ENCODE measurements at places on chromosomes 13 and 19.

DNA sequence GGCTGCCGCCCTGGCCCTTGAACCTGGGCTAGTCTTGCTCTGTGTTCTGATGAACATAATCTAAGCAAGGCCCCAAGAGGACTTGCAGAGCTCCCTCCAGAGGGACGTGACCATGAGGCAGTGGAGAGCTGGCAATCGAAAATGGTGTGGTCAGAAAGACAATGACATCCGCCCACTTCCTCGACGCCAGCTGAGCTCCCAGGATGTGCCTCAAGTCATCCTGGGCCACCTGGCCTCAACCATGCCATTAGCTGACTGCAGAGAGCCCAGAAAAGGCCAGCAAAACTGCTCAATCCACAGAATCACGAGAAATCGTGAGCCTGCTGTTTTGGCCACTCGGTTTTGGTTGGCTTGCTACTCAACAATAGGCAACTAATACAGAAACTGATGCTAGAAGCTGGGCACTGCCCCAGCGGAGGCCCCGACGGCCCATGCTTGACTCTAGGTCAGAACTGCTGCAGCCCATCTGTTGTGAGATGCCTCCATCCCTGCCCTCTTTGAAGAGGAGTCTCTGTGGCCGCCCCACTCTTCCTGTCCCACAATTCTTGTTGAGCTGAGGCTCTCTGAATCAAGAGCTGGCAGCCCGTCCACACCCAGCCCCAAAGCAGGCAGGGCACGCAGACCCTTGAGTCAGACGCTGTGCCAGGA lies 53.3 kb downstream of the STK24 start:
- DNase-seq = no peak

DNA sequence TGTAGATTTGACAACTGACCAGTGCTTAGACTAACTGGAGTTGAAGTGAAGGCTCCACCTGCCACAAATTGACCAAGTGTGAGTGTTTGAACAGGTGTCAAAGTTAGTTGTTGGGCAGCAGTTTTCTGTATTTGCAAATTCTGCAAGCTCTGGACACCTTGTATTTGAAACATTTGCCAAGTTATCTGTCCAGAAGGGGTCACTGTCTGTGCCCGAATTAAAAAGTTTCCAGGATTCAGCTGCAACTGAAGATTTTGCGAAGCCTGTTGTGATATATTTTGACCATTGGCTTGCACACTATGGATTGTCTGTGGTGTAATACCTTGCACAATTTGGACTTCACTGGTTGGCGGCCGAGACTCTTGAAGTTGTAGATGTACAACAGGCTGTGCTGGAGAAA lies 1690.7 kb downstream of the SLITRK5 start:
- DNase-seq = no peak

DNA sequence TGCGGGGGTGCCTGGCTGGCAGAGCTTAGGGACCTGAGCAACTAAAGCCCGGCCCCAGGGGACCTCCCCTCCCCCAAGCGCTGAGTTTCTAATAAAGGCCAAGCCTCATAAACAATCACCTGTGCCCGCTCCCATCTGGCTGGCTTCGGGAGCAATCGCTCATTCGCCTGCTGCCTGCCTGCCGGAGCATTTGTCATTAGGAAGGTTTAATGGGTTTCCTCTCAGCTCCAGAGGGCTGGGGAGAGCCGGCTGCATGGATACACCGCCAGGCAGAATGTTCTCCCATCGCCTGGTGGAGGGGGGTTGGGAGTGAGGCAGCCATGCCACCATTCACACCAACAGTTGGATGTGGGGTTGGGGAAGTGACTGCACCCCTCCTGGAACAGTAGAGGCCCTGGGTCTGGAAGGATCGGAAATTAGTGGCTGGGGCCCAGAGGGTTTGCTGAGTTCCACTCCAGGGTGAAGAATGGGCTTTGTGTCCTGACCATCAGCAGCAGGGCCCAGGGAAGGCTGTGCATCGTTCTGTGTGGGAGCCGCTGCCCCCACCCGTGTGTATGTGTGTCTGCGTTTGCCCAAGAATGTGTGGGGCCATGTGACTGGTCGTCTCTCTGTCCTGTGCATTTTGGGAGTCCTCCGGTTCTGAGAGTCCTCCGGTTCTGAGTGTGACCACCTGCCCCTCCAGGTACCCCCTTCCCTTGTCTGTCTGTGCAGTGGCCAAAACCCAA lies 15.3 kb downstream of the PIN1 start:
- DNase-seq = no peak

GRCh38 chr13:42398533-42398932 lies 126.6 kb downstream of the AKAP11 start:
- no peak for DNase-seq

- no peak for DNase-seq
These were observed 8.7 kb downstream of the GPX4 start for GRCh38 chr19:1112268-1113029.

- DNase-seq = no peak
These were observed 2.8 kb downstream of the ACTN4 start for GRCh38 chr19:38650172-38650775.

DNA sequence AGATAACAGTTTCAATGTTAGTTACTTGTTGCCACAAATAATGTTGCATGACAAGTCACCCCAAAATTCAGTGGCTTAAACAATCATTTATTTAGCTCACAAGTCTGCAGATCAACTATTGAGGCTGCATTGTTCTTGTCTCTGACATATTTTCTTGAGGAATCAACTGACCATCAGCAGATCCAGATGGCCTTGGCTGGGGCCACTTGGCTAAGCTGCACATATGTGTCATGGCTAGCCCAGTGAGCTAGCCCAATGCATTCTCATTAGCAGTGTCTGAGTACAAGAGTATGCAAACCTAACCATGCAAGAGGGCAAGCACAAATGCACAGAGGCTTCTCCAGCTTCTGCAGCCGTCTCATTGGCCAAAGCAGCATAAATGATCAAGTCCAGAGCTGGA lies 180.4 kb downstream of the DNAJC15 start:
- DNase-seq = no peak

GRCh38 chr13:80530191-80530590 lies 189.3 kb upstream of the SPRY2 start:
- DNase-seq = no peak

DNA sequence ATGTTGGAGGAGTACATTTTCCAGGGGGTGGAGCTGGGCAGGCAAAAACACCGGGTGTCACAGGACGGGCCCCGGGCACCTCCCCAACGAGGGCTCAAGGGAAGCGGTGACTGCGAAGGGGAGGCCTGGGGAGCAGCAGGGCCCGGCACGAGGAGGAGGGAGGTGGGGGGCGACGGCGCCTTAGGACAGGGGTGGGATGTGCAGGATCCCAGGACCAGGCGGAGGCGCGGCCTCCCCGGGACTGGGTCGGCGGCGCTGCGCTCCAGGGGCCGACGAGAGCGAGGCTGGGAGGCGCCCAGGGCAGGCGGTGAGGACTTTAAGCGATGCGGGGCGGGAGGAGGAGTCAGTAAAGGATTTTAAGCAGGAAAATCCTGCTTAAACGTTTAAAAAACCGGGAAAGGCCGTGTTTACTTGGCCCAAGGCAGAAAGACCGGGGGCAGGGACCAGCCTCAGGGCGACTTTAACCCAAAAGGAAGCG lies 427 bp downstream of the ZNF160 start:
- peak; percentile 23 for DNase-seq

GRCh38 chr19:39740395-39740794 lies 2.6 kb upstream of the CLC start:
- no peak for DNase-seq

- peak; percentile 68 for DNase-seq
These were observed 44.3 kb upstream of the CEACAM21 start for GRCh38 chr19:41531438-41532311.

DNA sequence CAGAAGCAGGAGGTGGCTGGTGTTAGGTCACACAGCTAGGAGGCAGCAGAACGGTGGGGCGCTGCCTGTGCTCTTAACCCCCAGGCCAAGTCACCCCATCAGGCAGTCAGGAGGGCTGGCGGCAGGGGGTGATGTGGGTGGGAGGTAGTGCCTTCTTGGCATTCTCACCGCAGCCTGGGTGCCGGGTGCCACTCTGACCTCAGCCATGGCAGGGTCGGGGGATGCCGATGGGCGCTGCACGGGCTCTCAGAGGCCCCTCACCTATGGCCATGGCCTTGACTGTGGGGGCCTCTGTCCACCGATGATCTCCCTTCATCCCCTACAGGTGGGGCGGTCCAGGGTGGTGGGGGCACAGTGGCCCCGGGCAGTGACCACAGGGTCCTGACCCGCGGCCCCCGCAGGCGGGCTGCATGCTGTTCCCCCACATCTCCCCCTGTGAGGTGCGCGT lies 5.6 kb downstream of the PTOV1 start:
- no peak for DNase-seq

DNA sequence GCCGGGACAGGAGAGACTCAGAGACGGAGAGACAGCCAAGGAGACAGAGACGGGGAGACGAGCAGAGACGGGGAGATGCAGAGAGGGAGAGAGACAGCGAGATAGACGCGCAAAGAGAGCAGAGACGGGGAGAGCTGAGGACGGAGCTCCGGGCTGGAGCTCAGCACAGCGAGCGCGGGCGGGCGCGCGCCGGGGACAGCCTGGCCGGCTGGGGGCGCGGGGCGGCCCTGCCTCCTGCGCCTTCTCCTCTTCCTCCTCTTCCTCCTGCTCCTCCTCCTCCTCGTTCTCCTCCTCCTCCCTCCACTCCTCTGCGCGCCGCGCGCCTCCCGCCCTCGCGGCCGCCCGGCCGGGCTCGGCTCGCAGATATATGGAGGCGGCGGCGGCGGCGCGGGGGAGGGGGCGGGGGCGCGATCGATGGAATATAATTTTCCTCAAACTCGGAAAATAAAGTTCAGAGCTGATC lies at the start of gene ERFL:
TSS of gene ERFL (minus strand) at position 229 of the 463 bp plus-strand sequence. CDS start 15,530 bp downstream, outside the sequence.
- DNase-seq = no peak

GRCh38 chr19:28961772-28962500 lies 251.0 kb downstream of the UQCRFS1 start:
- DNase-seq = no peak

DNA sequence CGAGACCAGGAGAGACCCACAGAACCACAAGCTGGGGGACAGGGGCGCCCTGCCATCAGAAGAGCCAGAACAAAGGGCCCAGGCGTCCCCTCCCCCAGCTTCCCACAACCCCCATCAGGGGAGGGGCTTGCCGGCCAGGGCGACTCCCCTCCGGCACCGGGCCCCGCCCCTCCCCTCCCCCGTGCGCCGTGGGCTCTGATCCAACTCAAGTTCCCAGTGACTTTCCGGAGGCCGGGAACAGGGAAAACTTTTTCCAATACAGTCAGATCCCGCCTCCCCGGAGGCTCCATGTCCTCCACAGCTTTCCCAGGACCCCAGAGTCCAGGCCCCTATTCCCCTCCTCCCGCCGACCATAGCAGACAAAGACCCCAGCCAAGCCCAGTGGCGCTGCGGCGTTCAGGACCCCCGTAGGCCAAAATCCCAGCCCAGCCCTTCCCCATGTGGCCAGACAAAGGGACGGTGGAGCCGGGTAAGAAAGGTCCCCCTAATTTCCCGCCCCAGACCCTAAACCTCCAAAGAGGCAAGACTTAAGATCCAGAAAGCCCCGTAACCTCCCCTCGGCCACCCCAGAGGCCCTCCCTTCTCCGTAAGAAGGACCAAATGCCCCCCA lies 673 bp downstream of the TEAD2 start:
- DNase-seq = no peak

DNA sequence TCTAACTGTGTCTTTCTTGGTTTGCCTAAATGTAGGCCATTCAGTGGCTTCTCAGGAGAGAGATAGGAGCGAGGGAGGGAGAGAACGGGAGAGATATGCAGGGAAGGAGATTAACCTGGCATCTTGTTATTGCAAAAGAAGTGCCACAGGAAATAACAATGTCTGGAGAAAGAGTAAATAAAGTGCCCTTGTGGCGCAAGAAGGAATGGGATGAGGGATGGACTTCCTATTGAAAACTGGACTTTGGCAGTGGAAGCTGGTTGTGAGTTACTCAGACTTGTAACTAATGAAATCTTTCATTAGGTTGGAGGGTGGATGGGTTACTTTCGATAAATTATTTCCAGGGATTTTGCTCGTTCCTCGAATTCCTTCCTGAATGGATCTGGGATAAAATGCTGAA lies 136.1 kb downstream of the LACC1 start:
- no peak for DNase-seq

DNA sequence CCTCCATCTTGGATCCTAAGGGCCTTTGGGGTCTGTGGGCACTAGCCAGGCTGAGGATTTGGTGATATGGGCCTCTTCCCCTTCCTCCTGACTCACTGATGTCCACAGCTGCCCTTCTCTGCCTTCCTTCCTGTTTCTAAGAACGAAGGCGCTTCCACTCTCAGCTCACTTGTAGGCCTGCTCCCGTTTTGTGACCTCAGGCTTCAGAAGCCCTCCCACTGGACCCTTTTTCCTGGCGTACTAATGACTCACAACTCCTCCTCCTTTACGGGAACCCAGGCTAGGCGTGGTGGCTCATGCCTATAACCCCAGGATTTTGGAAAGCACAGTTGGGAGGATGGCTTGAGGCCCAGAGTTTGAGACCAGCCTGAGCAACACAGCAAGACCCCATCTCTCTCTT lies 55.6 kb downstream of the TMED1 start:
- no peak for DNase-seq

DNA sequence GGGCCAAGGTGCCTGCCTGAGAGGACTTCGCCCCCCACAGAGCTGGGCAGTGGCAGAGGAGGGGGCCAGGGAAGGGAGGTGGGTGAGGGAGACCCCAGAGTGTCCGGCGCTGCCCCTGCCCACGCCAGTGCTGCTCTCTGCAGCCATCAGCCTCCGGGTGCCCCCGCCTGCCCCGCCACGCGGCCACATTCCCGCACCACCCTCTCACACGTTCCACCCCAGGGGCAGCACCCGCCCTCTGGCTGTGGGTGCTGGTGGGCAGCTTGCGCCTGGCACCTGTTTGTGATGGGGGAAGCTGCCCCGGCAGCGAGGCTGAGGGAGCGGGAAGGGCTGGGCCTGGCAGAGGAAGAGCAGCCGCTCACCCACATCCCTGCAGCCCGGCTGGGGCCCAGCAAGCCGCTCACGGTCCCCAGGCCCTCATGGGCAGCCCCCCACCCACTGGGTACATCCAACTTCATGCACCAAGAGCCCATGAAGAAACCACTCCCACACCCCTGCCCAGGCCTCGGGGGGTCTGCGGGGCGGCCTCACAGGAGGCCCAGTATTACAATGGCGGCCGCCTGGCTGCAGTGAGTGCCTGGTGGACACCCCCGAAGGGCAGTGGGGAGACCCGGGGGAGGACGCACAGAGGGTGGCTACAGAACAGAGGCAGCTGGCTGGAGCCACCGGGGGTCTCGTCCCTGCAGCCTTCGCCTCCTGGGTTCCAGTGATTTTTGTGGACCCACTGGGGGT lies 14.0 kb downstream of the SBNO2 start:
- no peak for DNase-seq

All from stimulated activated CD4-positive, alpha-beta T cell treated with anti-CD3 and anti-CD28 coated beads, Interleukin-4, amount 100 ng/mL, for 48 hours (primary cell).